ENCODE measurements at places on chromosomes 16 and 17.

GRCh38 chr17:72342627-72343527 lies 222.1 kb downstream of the SOX9 start:
- no peak for DNase-seq

GRCh38 chr16:56583351-56584168 lies 5.8 kb upstream of the MT3 start:
- DNase-seq = no peak

DNA sequence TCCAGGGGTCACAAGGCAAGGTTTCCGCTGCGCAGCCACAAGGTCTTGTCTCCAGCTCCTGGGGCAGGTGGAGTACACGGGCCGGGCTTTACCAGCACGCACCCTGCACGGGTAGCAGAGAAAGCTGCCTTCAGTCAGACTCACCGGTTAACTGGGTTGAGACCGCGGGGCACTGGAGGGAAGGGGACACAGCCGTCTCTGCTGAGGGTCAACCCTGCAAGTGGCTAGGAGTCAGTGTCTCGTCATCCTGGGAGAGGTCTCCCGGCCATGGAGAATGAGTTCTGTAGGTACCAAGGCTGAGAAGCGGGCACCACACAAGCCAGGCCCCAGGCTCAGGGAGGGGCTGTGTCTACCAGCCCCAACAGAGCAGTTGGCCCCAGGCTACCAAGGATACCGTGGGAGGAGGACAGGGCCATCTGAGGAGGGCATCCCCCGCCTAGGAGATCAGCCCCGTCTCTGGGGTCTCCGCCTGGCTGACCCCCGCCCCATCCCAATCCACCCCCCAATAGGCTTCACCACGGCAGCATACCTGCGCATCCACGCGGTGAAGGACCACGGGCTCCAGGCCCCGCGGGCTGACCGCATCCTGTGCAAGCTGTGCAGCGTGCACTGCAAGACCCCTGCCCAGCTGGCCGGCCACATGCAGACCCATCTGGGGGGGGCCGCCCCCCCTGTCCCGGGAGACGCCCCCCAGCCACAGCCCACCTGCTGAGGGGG lies 2.8 kb upstream of the PRRT2 start:
- DNase-seq = no peak

- no peak for DNase-seq
Observed at GRCh38 chr16:20372701-20373100, 20.2 kb upstream of the UMOD start.

GRCh38 chr16:72066747-72067146 lies 3.7 kb downstream of the HPR start:
- DNase-seq = no peak

DNA sequence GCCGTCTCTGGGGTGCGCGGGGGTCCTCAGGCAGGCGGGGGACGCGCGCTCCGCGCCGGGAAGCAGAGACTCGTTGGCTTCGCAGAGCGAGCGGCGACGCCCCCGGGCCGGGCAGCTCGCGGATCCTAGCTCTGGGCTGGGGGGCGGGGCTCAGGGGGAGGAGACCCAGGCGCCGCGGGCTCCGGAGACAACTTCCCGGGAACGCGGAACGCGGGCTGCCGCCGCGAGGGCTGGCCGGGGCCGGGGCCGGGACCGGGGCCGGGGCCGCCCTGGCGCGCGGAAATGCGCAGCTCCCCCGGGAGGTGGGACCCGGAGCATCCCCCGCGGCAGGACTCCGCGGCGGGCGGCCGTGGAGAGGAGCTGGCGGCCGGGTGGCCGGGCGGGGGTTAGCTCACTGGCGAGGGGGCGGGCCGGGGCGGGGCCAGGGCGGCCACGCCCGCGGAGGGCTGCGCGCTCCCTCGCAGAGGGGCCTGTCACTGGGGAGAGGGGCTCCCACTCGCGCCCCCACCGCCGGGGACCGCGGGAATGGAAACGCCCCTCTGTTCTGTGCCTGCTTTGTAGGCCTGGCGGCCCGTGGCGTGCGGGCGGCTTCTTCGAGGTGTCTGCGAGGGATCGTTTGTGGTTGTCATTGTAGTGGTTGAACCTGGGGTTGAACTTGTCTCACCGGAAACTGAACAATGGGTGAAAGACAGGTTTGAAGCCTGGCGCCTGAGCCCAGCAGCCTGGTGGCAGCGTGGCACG lies at the start of gene GAS7:
GAS7 (minus strand) TSS at position 98 of the 741 bp plus-strand sequence.
- peak; percentile 24 for DNase-seq

DNA sequence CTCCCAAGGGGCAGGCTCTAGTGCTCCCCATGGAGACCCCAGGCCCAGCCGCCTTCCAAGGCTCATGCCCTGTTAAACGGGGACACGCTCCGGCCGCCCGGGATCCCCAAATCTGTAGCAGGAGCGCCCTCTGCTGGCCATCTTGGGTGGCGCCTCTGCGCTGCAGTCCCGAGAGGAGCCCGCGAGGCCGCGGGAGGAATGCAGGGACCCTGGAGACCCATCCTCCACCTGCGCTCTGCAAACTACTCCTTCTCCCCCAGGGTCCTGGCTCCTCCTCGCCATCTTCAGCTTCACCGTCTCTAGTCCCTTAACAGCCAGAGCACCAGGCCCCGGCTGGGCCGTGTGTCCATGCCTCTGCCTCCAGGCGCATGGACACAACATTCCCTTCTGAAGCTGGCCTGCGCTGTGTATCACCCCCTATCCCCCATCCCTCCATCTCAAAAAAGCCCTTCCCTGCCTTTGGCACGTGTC lies 23.6 kb upstream of the KRT17 start:
- DNase-seq = peak; percentile 86

DNA sequence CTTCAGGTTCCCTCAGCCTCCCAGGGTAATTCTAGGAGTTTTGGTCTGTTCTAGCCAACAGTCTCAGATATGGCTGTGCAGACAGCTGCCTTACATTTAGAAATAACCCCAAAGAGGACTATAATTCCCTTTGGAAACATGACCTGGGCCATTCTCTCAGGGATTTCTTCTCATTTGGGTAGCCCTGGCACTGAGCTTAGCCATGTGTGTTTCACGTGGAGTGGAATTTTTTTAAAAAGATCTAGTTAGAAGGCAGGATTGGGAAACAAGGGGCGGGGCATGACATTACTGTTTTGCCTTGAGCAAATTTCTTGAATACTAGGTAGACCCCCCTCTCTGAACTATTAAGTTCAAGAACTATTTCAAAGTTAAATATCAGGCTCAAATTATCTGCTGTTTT lies 29.6 kb upstream of the MRC2 start:
- DNase-seq = no peak

DNA sequence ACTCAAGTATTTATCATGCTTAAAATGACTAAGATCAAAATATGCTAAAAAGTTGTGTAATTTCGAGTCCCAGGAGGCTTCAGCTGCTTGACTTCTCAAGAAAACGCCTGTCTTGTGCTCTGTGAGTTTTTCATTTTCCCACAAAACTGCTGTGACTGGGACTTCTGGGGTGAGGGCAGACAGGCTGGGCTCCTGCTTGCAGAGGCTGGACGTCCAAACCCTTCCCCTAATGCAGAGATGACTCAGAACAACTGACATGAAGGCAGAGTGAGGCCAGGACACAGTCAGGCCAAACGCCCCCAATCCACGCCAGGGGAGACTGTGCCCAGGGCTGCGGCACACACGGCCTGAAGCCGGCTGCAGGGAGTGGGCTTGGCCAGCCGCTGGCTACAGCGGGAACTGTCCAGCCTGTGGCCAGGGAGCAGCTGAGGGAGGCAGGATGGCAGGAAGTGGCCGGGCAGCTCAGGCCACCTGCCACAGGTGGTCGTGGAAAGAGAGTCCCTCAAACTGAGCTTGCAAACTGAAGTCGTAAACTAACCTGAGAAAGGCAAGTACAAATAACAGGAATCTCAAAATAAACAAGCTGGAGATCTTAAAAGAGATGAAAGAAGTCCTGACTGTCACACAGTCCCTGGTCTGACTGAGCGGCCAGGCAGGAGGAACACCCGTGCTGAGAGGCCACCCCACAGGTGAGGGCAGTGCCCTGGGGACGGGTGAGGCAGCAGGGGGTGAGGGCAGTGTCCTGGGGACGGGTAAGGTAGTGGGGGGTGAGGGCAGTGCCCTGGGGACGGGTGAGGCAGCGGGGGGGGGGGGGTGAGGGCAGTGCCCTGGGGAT lies 21.3 kb upstream of the HEXD start:
- DNase-seq = no peak

DNA sequence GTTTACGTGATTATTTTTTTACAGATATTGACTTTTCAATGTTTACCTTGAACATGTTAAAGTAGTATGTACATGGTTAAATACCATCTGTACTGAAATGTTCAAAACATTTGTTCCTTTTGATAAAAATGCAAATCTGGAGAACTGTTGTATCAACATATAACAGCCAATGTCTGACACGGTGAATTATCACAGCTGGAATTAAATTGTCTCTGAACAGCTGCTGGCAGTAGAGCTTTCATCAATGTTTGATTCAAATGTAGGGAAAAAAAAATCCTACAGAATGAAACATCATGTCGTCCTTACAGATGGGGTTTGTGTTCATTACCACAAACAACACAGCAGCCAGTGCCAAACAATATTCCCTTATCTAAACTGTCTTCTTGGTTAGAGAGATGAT lies 79.9 kb downstream of the TOX3 start:
- DNase-seq = no peak

DNA sequence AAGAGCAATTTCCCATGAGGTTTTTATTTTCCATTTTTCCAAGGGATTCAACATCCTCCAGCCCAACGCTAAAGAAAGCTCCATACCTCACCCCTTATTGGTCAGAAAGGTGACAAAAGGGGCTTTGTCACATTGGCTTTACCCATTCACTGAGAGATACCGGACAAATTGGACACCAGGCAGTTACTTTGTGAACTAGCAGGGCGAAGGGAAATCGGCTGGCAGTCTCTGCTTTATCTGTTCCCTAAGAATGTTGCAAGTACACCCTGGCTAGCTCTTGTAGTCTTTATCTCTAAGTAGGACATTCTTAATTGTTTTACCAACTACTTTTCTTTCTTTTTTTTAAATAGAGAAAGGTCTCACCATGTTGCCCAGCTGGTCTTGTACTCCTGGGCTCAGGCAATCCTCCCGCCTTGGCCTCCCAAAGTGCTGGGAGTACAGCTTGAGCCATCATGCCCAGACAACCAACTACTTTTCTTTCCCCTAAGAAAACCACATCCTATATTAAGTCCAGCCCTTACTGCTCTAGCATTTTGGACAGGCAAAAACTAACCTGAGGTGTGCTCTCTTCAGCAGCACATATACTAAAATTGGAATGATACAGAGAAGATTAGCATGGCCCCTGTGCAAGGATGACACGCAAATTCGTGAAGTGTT lies 16.8 kb downstream of the PRPSAP1 start:
- DNase-seq = no peak

GRCh38 chr17:37720989-37721388 lies 23.9 kb downstream of the HNF1B start:
- DNase-seq = no peak

GRCh38 chr16:70359552-70359951 lies 12.8 kb downstream of the DDX19A start:
- DNase-seq = no peak

DNA sequence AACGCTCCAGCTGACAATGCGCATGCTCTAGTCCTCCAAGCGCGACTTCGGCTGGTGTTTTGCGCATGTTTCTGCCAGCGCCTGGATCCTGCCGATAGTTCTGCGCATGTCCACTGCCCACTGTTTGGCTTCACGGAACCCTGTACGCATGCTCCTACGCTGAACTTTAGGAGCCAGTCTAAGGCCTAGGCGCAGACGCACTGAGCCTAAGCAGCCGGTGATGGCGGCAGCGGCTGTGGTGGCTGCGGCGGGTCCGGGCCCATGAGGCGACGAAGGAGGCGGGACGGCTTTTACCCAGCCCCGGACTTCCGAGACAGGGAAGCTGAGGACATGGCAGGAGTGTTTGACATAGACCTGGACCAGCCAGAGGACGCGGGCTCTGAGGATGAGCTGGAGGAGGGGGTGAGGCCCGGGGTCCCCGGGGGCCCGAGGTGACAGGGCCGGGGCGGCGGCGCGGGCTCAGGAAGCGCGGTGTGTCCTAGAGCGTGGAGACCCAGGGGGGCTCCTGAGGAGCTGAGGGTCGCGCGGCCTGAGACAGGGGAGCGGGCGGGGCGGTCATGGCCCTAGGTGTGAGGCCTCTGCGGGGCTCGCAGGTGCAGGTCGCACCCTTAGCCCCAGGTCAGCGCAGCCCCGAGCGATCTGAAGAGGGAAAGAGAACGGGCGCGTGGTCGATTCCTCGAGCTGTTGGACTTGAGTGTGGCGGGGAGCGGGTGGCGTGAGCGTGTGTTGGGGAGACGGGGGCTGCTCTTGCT lies at the start of the genes RPS6KB1 and TUBD1:
RPS6KB1 (plus strand) TSS at position 198 of the 752 bp plus-strand sequence; CDS start at position 262, 64 bp downstream.
TUBD1 (minus strand) TSS at position 20 of the 752 bp plus-strand sequence. CDS start 1,941 bp downstream, outside the sequence.
- peak; percentile 94 for DNase-seq

DNA sequence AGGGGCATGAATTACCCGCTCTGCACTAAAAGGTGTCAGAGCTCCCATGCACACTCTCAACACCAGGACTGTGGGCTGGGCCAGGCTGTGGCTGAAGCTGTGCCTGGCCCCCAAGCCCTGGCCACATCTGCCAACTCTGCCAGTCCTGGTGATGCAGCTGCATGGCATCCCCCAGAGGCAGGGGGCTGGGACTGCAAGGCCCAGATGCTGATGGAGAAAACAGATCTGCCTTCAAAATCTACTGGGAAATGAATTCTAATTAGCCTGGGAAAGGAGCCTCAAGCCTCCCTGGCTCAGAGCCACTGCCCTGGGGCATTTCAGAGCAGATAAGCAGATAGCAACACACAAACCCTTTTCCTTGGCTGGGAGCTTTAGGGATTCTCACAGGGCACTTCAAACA lies 3.4 kb downstream of the CHST6 start:
- no peak for DNase-seq

- no peak for DNase-seq
Observed at GRCh38 chr16:27551036-27551435, 1.1 kb downstream of the KATNIP start.

GRCh38 chr16:49630783-49631182 lies 225.1 kb downstream of the ZNF423 start:
- no peak for DNase-seq

- DNase-seq = no peak
Observed at GRCh38 chr17:77098884-77099545, 41.8 kb upstream of the SEC14L1 start.

DNA sequence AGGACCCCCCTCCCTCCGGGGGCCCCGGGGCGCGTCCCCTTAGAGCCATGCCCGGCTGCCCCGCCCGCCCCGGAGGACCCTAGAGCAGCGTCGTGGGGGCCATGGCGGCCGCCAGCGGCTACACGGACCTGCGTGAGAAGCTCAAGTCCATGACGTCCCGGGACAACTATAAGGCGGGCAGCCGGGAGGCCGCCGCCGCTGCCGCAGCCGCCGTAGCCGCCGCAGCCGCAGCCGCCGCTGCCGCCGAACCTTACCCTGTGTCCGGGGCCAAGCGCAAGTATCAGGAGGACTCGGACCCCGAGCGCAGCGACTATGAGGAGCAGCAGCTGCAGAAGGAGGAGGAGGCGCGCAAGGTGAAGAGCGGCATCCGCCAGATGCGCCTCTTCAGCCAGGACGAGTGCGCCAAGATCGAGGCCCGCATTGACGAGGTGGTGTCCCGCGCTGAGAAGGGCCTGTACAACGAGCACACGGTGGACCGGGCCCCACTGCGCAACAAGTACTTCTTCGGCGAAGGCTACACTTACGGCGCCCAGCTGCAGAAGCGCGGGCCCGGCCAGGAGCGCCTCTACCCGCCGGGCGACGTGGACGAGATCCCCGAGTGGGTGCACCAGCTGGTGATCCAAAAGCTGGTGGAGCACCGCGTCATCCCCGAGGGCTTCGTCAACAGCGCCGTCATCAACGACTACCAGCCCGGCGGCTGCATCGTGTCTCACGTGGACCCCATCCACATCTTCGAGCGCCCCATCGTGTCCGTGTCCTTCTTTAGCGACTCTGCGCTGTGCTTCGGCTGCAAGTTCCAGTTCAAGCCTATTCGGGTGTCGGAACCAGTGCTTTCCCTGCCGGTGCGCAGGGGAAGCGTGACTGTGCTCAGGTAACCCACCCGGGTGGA lies 759 bp downstream of the ALKBH5 start:
- DNase-seq = peak; percentile 36
